HFF-Myc (cell line): ENCODE measurements at places on chromosomes 11 and 22.
A peak's percentile ranks its signal among the peaks of the same experiment; 100 is the strongest.

DNA sequence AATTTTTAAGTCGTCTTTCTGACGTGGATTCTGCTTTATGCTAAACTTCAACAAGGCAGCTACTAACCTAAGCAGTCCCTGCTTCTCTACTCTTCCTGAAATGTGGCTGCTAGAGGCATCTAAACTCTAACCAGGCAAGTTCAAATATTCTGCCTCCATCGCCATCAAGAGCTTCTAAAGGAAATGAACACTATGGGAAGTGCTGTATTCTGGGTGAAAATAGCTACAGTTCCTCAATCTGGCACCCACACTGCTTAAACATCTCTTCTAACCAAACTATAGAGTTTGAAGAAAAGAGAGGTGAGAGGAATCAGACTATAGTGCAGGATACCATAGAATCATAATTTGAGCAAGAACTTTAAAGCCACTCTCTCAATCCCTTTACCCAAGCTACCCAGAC, 6.3 kb downstream of the NRIP3 start:
- no peak for DNase-seq

DNA sequence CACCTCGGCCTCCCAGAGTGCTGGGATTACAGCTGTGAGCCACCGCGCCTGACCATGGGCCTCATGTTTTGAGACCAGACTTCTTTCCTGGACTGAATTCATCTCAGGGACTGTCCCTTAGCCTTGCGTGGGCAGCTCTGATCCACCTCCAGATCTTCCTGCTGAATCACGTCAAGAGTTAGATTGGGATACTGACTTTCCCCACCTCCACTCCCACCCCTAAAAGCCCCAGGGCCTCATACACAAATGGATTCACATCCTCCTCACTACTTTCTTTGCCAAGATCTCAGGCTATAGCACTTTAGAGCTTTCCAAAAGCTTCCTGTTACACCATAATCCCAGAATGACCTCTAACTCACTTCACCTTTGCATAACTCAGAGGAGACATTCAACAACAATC, 12.1 kb downstream of the CCDC87 start:
- DNase-seq = no peak

- peak; percentile 57 for DNase-seq
These were observed 28.5 kb upstream of the ALKBH3 start for GRCh38 chr11:43852057-43852636.

- DNase-seq = no peak
These were observed 36.9 kb upstream of the BIRC3 start for GRCh38 chr11:102280245-102280833.

DNA sequence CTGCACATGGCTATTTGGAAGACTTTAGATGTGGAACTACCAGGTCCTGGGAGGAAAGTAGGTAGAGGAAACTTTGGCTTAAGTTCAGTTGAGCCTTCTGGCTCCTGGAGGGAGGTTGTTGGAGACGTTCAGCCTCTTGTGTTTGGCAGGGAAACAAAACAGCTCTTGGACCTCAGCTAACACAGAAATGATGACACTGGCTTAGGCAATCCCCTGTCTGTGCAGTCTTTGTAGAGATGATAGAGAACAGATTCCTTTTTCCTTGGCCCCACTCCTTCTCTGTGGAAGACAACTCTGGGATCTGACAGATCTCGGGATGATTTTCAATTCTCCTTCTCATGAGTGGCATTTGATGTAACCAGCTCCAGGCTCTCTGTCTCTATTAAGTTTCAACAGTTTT, 428.5 kb downstream of the TMEM135 start:
- no peak for DNase-seq

DNA sequence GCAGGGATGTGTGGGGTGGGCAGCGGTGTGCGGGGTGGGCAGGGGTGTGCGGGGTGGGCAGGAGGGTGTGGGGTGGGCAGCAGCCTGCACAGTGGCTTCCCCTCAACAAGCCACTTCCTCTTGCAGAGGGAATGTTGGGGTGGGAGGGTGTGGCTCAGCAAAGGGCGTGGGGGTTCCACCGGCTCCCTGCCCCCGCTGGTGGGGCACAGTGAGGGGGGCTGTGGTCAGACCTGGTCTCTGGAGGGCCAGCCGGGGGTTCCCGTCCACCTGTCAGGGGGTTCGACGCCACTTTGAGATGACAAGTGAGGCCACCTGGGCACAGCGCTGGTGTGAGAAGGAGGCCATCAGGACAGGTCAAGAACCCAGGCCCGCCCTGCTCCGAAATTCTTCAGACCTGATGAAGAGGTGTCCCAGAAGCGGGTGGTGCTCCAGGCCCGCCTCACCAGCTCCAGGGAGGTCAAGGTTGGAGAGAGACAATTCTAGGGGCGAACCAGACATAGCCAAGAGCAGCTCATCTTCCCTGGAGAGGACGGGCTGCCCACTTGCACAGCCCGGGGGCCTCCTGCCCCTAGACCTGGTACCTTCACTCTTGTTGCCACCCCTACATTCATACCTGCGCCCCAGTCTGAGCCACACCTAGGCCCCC, 1.3 kb downstream of the C11orf21 start:
- DNase-seq = no peak

DNA sequence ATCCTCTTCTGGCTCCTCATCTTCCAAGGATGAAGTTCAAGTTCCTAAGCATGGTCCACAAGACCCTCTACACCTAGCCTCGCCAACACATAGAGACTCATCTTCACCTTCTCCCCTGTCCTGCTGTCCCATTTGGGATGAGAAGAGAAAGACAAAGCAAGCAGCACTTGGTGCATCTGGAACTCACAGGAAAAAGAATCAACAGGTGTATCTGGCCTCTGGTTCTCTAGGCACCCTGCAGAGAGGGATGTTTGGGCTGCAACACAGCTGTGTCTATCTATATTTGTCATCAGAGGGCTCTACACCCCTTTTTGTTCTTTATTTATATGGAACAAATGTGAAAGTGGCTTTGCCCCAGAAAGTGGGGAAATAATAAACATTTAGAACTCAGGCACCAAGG, 82.1 kb upstream of the GALNT18 start:
- no peak for DNase-seq

DNA sequence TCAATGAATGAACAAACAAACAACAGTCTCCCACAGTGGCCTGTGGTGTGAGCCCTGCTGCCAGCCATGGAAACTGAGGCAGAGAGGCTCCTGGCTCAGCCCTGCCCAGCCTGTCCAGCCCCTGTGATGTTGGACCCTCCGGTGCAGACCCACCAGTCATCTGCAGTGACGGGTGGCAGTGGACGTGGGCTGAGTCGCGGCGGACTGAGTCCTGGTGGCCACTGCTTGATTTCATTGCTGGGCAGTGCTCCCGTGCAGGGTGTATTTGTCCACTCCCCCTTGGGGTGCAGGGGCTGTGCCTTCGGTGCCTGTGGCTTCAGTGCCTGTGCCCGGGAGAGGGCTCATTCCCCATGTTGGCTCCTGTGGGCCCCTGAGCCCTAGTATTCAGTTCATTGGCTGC, 31.9 kb upstream of the MUC5AC start:
- no peak for DNase-seq

- DNase-seq = no peak
These were observed 67.3 kb upstream of the CDON start for GRCh38 chr11:126129727-126130671.

- no peak for DNase-seq
These were observed 435.5 kb downstream of the TBC1D22A start for GRCh38 chr22:47197773-47198500.

DNA sequence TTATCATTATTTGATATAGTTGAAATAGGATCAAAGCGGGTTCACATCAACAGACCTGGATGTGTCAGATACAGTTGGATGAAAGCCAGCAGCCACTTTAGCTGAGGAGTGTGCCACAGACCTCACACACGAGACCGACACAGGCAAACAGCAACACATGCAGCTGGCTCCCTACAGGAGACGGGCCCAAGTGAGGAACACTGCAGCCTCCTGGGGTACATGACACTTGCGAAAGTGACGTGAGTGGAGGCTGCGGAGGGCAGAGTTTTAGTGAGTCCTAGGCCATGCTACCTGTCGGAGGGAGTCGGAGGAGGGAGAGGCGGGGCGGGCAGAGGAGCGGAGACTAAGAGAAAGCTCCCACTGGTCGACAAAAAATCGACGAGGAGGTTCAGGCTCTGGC, 100.9 kb upstream of the BID start:
- no peak for DNase-seq

DNA sequence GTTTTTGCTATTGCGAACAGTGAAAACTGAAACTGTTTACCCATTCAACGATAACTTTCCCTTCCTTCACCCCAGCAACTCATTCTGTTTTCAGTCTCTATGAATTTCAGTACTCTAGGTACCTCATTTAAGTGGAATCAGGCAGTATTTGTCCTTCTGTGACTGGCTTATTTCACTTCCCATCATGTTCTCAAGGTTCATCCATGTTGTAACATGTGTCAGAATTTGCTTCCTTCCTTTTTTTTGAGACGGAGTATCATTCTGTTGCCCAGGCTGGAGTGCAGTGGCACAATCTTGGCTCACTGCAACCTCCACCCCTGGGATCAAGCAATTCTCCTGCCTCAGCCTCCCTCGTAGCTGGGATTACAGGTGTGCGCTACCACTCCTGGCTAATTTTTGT, 23.7 kb downstream of the HTR3B start:
- no peak for DNase-seq

GRCh38 chr22:31983911-31984656, 39.7 kb downstream of the YWHAH start:
- DNase-seq = no peak

DNA sequence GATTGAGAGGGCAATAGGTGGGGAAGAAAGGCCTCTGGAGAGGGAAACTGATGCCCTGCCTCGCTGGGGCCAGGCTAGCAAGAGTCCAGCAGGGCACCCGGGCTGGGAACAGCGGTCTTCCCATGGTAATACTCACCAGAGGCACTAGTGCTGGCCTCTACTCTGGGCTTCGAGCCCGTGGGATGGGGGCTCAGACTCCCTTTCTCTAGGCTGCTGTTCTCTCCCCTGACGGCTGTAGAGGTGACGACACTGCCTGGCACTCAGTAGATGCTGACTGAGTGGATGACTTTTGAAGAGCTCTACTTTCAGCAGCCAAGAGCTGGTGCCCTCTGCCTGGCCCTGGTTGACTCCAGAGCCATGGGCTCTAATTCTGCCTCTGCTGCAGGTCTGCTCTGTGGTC, 818 bp upstream of the C1QTNF4 start:
- no peak for DNase-seq

GRCh38 chr11:122112470-122113365, 3.3 kb downstream of the BLID start:
- no peak for DNase-seq

DNA sequence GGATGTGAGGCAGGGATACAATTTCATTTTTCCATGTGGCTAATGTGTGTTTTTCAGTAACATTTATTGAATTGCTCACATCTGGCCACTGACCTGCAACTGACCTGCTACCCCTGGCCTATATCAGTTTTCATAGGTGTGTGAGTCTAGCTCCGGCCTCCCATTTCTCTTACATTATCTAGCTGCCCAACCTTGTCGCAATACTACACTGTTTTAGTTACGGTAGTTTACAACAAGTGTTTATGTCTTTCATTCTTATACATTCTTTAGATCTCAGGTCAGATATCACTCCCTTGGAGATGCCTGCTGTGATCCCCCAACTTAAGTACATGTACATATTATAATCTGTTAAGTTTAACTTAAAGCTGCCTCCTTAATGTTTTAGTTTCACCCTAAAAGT, 2.3 kb upstream of the CYB5R2 start:
- DNase-seq = no peak

DNA sequence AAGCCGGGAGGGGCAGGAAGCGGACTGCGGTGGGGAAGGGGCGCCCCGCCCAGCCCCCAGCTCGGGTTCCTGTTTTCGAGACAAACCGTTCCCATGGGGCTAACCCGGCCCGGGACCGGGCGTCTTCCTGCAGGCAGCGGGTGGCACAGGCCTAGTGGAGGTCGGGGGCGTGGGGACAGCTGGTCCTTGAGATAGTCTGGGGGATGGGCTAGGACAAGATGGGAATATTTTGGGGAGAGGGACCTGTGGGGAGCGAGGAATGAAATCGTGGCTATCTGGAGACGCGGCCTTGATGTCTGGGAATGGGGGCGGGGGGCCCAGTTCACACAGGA, 1.2 kb upstream of the RASGRP2 start:
- no peak for DNase-seq

DNA sequence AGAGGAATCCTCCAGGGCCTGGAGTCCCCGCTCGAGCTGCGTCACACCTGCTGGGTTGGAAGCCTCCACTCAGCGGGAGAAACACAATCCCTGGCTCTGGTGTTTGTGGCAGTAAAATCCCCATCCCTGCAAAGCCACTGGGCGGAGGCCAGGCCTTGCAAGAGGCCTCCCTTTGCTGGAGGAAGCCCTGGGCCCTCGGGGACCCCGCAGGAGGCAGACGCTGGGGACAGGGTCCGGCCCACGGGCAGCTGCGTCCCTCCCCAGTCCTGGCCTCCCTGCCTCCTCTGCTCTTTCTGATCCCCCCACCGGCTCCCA, 194.7 kb downstream of the BRD1 start:
- no peak for DNase-seq

DNA sequence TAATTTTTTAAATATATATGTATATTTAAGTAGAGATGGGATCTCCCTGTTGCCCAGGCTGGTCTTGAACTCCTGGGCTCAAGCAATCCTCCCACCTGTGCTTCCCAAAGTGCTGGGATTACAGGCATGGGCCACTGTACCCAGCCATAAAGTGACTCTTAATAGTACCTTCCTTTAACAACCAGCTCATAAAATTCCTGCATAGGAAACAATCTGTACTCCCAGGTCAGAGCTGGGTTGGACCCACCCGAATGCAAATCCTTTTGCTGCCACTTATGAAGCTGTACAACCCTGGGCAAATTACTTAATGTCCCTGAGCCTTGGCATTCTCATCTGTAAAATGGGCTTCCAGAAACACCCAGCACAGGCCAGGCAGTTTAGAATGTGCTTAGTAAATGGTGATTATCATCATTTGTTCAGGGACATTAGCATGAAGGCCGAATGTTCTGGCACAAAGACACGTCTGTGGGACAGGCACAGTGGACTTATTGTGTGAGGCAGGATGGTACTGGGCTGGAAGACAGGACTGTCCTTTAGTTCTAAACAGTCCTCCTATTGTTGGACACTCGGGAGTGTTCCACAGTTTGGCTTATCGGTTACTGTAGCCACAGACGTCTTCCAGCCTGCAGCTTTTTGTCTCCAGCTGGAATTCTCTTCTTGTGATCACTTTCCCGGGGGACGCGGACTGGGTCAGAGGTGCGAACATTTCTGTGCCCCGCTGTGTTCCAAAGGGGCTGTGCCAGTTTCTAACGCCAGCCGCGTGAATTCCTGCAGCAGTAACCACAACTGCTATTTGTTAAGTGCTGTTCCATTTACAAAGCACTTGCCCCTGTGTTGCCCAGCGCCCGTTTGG, 6.0 kb downstream of the PDXP start:
- no peak for DNase-seq

- DNase-seq = no peak
These were observed 1166.6 kb downstream of the BRD1 start for GRCh38 chr22:48660790-48661740.

- no peak for DNase-seq
These were observed 18.7 kb downstream of the RNF141 start for GRCh38 chr11:10522276-10522675.

DNA sequence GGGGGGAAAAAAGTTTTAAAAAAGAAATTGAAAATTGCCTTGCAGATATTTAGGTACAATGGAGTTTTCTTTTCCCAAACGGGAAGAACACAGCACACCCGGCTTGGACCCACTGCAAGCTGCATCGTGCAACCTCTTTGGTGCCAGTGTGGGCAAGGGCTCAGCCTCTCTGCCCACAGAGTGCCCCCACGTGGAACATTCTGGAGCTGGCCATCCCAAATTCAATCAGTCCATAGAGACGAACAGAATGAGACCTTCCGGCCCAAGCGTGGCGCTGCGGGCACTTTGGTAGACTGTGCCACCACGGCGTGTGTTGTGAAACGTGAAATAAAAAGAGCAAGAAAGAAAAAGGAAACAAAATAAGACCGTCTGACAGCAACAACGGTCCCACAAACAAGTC, 964.9 kb downstream of the NTM start:
- DNase-seq = no peak

- DNase-seq = no peak
These were observed 6.8 kb downstream of the LIF start for GRCh38 chr22:30239488-30240405.
